ENCODE measurements at places on chromosomes 13 and 19.

DNA sequence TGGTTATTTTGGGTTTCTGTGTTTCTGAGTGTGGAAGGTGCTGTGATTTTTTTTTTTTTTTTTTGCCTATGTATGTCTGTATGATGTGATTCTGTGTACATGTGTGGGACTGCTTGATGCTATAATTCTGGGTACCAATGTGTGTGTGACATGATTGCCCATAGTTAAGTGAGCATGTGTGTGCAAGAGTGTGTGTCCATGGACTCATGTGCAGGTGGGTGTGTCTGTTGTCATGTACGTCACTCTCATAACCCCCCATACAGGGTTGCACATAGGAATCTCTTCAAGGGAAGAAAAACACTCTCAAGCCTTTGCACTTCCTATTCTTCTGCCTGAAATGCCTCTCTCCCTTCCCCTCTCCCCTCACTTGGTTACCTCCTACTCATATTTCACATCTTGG is 2.5 kb upstream of the PPP5C start:
- no peak for DNase-seq

DNA sequence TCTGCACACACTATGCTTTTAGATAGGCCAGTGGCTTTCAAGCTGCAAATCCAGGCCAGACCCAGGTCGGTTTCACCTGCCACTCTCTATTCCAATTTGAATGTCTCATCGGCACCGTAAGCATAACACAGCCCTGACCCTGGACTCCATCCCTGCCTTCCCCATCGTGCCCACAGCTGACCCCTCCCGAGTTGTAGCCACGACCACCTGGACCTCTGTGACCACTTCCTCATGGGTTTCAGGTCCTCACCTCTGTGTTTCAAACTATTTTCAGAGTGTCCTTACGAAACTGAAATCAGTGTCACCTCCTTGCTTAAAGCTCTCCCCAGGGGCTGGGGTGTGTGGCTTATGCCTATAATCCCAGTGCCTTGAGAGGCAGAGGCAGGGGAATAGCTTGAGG is 9.0 kb upstream of the HSH2D start:
- no peak for DNase-seq

- DNase-seq, result no peak
These were observed 4.0 kb downstream of the ADGRE2 start for GRCh38 chr19:14774373-14774772.

DNA sequence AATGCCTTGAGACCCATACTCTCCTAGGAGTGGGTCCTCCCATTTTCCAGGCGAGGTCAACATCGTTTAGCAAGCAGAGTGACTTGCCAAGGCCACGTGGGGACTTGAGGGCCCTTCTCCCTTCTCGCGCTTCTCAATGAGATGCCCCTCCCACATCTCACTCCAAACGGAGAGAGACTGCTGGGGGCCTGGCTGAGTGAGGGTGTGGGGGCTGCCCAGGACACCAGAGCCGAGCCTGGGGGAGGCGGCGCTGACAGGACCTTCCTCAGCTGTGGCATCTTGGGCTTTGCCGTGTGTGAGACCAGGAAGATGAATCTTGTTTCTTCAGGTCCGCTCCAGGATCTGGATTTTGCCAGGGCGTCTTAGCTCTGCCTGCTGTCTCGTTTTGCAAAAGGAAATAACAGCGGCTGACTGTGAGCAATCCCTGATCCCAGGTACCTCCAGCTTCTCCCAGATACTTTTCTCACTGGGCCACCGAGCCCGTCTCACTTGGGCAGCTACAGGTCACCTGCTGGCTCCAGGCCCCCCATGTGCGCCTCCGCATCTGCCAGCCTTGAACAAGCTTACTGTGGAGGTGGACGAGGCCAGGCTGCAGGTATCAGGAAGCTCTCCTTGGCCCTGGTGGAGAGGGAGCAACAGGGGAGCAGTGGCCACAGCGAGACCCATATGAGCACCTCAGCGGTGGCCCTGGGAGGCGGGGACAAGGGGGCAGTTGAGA is 6.0 kb downstream of the COX6B2 start:
- no peak for DNase-seq

DNA sequence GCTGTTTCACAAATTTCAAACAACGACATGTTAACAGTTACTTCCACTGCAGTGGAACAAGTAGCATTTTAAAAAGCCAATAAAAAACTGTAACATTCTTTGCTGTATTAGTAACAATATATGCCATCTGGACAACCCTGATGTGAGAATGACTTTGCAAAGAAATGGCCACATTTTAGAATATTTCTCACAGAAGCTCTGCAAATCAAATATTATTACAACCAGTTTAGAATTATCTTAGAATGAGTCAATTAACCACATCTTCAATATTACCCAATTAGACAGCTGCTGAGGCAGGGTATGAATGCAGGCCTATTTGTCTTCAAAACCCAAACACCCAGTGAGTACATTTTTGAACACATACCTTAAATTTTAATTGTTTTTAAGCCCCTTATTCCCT is 3.2 kb downstream of the ZNF699 start:
- no peak for DNase-seq

- DNase-seq, result no peak
These were observed at the start of gene FXYD5 for GRCh38 chr19:35154525-35155406. TSS of gene FXYD5 (plus strand) at chr19:35154735. CDS start at chr19:35155551, 816 bp downstream.

GRCh38 chr13:65378484-65378883 is 1851.7 kb downstream of the PCDH9 start:
- DNase-seq, result no peak

GRCh38 chr13:42232671-42233070 is 39.3 kb upstream of the AKAP11 start:
- DNase-seq, result no peak

DNA sequence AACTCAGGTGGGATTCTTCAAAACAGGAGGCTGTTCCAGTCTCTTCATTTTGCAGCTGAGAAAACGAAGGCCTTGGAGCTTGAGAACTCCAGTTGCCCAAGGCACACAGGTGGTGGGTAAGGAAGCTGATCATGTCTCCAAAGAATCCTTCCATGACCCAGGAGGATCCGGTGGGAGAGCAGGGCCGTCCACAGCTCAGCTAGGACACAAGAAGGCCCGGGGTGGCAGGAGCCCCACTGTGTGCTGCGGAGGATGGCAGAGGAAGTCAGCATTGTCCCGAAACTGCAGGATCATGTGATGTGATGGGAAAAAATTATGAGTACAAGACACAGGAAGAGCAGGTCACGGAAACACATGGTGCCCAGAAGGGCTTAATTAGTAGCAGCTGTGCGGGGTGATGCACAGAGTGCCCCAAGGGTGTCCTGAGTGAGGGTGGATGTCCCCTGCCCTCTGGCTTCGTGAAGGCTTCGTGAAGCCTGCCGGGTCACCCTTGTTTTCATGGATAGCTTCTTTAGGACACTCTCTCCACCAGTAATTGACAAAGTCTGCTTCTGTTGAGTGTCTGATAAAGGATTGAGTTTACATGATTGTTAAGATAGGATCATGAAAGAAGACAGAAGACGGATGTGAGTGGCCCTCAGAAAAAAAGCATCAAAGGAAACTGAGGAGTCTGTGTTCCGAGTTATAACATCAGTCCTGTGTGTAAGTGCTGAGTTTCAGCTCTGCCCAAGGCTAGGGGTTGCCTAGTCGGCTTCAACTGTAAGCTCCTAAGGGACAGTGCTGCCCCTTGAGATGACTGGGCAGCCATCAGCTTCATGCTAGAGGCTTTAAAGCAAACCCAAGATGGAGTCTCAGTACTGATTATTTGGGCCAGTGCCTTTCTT is 33.8 kb upstream of the SACS start:
- DNase-seq, result no peak

DNA sequence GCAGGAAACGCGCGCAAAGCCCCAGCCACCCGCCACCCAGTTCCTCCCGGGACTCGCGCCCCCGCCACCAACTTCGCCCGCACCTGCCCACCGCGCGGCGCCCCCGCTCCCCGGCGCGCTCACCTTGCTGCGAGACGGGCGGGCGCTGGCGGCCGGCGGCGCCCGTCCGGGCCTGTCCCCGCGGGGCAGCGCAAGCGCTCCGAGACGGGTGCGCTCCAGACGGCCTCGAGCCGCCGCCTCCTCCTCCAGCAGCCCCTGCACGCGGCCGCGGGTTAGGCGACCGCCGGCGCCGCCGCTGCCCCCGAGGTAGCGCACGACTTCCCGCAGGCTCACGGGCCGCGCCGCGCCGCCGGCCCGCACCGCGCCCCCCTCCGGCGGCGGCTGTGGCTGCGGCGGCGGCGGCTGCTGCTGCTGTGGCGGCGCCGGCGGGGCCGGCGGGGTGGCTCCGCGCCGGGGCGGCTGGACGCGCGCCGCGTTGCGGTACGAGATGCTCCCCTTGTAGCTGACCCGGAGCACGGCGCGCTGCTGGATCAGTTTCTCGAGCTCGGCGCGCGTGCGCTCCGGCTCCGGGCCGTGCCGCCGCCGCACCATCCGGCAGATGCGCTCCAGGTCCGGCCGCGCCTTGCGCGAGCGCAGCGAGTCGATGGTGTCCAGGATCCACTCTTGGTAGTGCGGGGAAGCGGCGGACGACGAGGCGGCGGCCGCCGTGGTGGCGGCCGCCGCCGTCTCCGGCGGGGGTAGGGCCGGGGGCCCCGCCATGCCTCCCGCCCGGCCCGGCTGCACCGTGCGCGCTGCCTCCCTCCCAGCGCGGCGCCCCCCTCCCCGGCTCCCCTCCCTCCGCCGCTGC is 666 bp downstream of the SAMD1 start:
- DNase-seq, result peak; percentile 32

- peak; percentile 49 for DNase-seq
These were observed 363.3 kb downstream of the KCNRG start for GRCh38 chr13:50378509-50379044.

DNA sequence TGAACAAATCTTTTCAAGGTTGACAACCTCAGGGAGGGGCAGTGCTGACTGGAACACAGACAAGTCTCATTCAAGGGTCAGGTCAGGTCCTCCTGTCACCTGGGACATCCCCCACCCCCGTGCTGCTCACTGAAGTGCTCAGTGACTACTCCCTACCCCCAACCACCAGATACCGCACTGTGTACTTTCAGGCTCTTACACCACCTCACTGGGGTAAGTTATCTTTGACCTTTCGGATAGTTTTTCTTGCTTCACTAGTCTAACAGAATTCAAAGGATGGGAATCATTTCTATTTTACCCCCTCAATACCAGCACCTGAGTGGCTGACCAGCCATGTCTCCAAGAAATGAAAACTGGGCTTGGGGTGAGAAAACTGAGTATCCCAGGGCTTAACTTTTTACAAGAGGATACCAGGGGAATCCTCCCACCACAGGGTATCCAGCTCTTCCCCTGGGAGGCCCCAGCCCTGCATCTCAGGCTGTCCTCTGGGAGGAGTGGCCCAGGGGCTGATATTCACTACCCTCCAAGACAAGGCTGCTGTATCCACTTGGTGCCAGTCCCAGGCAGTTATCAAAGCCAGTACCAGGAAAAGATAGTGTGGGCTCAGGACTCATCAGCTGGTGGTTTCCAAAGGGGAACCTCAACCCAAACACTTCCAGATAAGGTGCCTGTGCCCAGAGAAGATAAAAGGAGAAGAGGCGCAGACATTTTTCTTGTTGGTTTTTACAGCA is 2.1 kb downstream of the ZNF563 start:
- DNase-seq, result no peak

GRCh38 chr13:95494082-95494681 is 58.3 kb upstream of the CLDN10 start:
- DNase-seq, result peak; percentile 51

DNA sequence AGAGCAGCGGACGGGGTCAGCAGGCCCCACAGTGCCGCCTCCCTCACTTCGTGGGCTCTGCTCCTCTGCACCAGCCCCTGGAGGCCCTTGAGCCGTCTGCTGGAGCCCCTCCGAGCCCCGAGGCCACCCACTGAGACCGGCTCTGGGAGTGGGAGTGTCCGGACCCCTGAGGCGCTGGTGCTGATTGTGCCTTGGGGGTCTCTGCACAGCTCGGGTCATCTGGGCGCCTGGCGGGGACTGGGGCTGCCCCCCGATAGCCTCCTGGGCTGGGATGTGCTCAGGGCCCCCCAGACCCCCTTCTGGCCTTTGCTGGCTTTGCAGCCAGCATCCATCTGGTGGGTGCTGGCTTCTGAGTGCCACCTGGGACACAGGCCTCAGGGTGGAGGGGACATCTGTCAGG is 15.4 kb downstream of the CBARP start:
- no peak for DNase-seq

DNA sequence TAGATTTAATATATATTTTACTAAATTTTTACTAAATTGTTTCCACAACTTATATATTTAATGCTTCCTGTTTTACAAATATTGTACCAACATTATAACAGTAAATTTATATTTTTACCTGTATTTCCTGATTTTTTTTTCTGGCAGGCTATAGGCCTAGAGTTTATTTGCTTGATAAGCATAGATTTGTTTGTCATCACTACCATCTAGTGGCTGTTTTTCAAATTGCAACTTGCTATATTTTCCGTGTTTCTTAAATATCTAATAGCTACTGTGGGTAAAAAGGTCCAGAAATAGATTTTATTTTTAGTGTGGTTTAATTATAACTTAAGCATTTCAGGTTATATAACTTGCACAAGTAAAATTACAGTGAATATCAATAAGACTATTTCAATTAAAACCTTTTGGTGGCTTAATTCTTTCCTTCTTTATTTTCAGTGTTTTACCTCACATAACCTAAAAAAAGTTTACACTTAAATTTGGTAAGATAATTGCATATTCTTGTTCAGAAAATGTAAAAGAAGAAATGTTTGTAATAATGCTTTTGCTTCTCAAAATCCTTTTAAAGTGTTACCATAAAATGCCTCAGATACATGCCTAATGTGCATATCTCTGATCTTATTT is 60.6 kb downstream of the NDFIP2 start:
- peak; percentile 45 for DNase-seq

DNA sequence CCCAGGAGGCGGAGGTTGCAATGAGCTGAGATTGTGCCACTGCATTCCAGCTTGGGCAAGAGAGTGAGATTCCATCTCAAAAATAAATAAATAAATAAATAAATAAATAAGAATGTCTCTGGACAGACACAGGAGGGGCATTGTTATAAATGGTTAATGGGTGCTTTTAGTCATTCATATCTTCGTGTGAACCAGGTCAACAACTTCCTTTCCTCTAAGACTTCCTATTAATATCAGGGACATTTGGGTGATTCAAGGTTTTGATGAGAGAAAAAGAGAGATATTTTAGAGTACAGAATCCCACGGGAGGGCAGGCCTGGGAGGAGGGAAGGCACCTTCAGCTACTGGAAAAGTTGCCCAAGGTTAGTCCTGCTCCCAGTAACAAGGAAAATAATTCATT is 23.9 kb downstream of the DHRS12 start:
- no peak for DNase-seq
